Type B pancreatic cell (in vitro differentiated cells): ENCODE measurements at places on chromosomes 1 and 21.
A peak's percentile ranks its signal among the peaks of the same experiment; 100 is the strongest.

- DNase-seq, result no peak
- no peaks in the 10 kb centered on the region for H3K27me3 ChIP-seq
- no peaks in the 10 kb centered on the region for H3K4me1 ChIP-seq
Observed at GRCh38 chr1:16462773-16463330, 22.3 kb downstream of the NECAP2 start.

DNA sequence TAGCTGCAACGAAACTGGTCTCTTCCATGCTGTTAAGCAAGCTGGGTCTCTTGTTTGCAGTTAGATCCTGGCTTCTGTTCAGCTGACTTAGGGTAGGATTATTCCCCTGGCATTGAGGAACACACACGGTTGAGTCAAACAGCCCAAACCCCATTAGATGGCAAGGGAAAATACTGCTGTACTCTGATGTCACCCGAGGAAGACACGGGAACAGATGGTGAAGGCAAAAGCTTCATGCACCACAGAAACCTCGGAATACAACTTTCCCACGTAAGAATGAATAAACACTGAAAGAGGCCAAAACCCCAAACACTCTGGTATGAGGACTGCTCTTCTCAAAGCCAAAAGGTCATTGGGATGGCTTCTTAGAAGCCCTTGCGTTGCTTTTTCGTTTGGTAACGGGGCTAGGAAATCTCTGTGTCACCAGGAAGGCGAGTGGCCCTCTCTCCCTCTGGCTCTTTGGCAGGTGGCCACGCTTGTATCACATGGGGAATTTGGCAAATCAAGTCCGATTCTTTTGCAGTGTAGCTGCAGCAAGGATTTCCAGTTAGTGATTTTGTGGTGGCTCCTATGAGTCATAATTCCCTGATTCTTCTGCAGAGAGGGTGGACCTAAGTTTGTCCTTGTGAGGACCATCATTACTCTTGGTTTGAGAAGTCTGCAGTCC is 16.7 kb upstream of the LYST start:
- peaks cover 4% of the 10 kb centered on the region for H3K4me1 ChIP-seq
- no peak overlapping the region for H3K27ac ChIP-seq
- H3K4me3 ChIP-seq, result no peak overlapping the region

- peak overlapping the region; percentile 17 for H3K27ac ChIP-seq
- H3K27me3 ChIP-seq, result peaks cover 16% of the 10 kb centered on the region
- H3K36me3 ChIP-seq, result no peaks in the 10 kb centered on the region
Observed at GRCh38 chr1:31700468-31701090, 3.2 kb downstream of the COL16A1 start.

GRCh38 chr1:170460001-170460400 is 72.0 kb upstream of the GORAB start:
- no peaks in the 10 kb centered on the region for H3K36me3 ChIP-seq
- no peak overlapping the region for H3K4me3 ChIP-seq
- no peaks in the 10 kb centered on the region for H3K27me3 ChIP-seq
- no peak for DNase-seq
- H3K4me1 ChIP-seq, result peaks cover 9% of the 10 kb centered on the region
